ENCODE measurements at places on chromosomes 1 and 21.

GRCh38 chr1:246158131-246158530 is 348.9 kb downstream of the SMYD3 start:
- DNase-seq, result no peak

DNA sequence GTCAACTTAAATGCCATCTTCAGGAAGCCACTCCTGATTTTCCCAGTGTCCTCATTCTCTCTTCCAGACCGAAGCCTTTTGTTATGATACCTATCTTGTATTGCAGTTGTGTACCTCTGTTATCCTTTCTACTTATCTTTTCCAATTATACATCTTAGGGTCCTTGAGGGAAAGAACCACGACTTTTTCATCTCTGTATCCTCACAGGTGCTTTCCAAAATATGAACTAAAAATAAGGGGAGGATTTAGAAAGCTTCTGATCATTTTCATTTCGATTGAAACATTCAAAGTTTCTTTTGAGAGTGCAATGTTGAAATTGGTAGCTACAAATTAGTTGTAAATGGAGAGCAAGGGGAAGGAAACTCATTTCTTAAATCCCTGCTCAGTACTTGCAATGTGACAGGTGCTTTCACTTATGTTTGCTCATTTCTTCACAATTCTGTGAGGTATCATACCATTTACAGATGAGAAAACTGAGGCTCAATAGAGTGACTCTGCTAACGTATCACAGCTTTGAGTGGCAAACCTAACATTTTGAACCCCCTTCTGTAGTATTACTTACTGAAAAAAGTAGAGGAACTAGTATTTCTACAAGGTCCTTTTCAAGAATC is 24.2 kb downstream of the SLC19A2 start:
- no peak for DNase-seq

DNA sequence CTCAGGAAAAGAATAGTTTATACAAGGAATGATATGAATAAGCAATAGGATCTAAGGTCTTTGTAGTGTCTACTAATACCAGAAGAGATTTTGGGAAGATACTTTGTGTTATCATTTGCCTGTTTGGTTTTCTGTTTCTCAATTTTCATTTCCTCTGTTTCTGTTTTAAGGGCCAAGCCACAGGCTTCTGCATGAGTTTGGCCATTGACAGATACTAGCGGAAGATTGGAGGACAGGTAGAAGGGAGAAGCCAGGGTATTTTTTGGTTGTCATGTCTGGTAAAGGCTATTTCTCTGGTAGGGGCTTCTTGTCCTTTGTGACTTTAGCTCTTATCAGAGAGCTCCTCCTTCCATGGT is 51.4 kb downstream of the HS2ST1 start:
- DNase-seq, result no peak

GRCh38 chr1:24507405-24507804 is 4.8 kb downstream of the RCAN3 start:
- DNase-seq, result peak; percentile 23

- DNase-seq, result no peak
These were observed 106.1 kb downstream of the SEC16B start for GRCh38 chr1:177863796-177864195.

DNA sequence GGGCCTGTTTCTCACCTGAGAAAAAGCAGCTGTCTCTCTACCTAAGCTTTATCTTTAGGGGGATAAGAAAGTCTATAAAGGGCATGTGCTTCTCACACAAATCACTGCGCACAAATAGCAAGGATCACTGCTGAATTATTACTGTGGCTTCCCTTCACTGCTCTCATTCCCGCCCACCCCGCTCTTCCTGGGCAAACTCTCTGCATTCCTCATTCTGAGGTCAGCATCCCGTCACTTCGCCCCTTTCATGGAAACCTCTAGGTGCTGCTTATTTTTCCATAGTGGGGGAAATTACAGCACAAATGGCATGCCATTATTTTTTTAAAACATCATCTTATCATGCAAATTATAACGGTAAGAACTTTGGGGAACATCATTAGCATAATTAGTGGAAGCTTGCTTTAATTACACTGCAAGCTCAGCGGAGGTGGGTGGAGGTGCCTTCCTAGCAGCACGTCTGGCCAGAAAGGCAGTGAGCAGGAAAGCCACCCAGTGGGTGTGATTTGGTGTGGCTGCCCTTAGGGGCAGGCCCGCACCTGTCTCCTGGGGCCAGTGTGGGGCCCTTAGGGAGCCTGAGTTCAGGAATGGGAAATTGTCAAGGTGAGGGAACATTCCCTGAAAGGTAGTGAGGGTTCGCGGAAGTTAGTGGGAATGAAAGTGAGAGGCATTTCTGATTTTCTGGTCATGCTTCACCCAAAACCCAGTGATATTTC is 105.9 kb downstream of the LAMC2 start:
- no peak for DNase-seq

- DNase-seq, result no peak
These were observed 3.4 kb downstream of the SEMA6C start for GRCh38 chr1:151143057-151143435.

DNA sequence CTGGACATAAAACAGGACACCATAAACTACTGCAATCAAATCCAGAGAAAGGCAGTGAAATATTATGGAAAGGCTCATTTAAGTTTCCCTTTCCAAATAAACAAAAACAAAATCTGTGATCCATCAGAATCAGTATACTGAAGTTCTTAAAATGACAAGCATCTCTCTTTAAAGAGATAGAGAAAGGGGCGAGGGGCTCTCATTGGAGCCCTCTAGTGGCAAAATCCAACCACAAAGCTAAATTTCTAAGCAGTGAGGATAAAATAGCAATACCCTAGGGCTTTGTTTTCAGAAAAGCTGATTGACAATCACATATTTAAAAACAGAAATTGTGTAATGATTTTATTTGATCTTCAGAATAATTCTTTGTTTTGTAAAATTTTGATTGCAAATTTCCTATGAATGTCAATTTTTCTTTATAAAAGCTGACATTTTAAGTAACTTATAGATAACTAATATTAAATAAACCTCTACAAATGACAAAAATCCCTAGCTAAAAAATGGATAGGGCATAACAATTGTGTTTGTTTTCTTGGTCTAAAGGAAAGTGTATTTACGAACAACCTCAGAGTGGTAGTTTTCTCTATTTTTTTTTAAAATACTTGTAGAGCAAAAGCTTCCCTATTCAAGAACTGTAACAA is 138.2 kb downstream of the COL24A1 start:
- no peak for DNase-seq

DNA sequence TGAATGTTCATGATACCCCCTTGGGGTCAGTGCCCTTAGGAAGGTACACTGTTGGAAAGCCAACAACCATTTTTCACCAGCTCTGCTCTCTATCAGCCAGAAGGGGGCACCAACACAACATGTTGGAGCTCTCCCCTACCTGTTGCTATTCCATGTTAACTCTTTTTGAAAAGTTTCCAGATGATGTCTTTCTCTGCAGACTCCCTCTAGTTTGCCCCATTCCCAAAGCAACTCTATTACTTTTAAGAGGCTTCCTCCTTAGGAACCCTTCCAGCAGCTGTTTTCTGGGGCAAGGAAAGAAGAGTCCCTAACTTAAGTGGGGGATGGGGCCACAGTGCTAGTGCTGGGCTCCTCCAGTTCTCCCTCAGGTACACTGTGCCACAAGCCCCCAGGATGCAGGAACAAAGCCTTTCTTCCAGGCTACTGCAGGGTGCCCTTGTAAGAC is 22.9 kb upstream of the NDC1 start:
- DNase-seq, result peak; percentile 63

DNA sequence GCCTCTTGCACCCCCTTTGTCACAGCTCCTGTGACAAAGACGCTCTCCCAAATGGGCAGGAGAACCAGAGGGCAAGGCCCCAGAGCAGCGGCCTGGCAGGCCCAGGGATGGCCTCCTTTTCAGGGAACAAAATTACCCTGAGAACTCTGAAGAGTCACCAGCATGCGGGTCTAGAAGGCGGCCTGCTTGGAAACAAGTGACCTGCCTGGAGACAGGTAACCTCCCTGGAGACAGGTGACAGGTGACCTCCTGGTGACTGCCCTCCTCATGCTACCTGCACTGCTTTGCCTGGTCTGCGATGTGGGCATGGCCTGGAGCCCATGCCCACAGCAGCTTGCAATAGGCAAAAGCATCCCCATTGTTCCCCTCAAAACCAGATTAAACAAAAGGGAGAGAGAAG is 86.5 kb upstream of the ZC3H12A start:
- no peak for DNase-seq

DNA sequence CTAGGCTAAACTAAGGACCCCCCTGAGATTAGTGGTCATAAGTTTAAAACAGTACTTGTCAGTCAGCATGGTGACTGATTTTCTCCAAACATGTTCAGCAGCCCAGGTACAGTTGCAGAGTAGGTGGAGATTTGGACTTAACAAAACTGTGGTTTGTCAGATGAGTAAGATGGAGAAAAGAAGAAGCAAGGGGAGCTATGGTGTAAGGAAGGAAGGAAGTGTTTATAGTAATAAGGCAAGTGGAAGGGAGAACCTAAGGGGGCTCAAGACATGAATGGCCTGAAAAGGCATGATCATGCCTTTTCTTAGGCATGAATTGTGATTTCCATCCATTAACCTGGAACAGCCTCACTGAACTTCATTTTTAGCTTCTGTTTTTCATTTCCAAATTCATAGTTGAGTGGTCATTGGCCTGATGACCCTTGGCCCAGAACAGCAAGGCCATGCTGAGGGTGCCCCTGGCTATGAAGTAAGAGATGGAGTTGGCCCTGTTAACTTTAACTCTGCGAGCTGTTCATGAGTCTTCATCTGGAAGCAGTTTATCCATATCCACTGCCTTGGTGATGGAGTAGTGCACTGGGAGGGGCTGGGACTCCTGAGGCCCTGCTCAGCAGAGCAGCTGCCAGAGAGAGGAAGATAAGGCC is 60.7 kb downstream of the LRRC8D start:
- no peak for DNase-seq

Measured in CD4-positive, alpha-beta T cell treated with Interleukin-6 for 4 hours (primary cell).